CD4-positive, alpha-beta T cell treated with Interleukin-21 for 1 hour (primary cell): ENCODE measurements at places on chromosomes 3 and 15.

- DNase-seq: peak; percentile 31
Measured at GRCh38 chr3:195270079-195270816, 711 bp downstream of the XXYLT1 start.

DNA sequence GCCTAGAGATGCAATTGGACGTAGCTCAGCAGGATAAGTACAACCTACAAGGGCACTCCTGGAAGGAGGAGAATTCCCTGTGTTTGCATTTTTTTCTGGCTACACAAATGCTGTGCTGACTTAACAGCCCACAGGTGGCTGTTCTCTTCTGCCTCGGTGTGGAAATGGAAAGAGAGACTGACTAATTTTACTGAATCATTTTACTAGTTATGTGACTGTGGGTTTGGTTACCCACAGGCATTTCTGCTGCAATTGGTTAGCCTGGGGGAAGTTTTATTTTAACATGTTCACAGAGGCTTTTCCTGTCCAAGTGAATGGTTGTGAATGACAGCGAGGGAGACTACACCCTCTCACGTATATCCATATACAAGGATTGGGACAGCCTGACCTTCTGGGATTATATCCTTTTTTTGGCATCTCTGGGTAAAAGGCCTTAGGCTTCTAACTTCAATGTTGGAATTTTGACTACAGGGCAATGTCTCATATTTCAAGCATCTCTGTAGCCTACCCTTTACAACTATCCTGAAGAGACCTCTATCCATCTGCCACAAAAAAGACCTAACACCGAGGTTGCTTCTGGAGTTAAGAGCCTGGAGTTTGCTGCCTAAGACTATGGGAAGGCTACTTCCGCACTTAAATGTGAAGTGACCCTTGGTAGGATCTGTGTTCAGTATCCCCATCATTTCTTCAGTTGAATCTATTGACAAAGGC lies 67.2 kb upstream of the TP63 start:
- no peak for DNase-seq

GRCh38 chr3:139353920-139354556 lies 10.2 kb downstream of the MRPS22 start:
- DNase-seq: no peak

DNA sequence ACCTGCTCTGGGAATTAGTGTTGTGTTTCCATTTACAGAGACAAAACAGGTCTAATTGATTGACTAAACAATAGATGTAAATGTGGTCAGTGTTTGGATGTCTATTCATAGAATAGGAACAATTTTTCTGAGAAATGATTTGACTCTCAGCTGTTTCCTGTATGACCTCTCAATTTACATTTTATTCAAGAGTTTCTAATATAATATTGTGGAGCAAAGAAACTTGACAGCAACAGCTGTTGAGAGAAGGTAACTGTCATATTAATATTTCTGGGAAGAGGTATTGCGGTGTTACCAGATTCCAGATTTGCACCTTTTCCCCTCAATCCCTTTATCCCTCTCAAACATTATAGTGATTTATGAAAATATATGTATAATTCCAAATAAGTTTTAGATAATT lies 3.7 kb upstream of the NR1I2 start:
- no peak for DNase-seq

DNA sequence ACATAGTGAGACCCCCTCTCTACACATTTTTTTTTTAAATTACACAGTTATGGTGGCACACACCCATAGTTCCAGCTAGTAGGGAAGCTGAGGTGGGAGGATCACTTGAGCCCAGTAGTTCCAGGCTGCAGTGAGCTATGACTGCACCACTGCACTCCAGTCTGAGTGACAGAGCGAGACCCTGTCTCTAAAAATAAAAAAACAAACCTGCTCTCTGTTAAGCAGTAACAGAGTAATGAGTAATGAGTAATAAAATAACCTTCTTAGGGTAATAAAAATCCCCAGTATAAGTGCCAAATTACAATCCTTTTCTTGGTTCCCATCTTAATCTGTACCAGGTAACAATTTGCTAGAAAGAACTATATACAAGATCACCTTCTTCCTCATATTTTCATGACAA lies 65.9 kb upstream of the PLXND1 start:
- no peak for DNase-seq

DNA sequence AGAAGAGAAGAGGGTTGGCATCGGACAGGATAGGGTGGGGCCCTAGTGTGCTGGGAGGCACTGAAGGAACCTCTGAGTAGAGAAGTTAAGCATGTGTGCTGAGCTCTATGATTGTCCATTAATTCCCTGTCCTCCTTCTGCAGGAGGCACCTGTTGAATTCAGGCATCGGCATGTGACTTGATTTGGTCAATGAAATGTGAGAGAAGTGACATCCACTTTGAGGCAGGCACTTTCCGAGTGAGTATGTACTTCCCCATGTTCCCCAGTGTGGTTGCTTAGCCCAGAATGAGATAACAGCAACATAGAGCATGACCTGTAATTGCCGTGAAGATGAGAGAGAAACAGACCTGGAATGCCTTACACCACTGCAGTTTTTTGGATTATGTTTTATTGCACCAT lies 224.8 kb downstream of the RPLP1 start:
- no peak for DNase-seq

DNA sequence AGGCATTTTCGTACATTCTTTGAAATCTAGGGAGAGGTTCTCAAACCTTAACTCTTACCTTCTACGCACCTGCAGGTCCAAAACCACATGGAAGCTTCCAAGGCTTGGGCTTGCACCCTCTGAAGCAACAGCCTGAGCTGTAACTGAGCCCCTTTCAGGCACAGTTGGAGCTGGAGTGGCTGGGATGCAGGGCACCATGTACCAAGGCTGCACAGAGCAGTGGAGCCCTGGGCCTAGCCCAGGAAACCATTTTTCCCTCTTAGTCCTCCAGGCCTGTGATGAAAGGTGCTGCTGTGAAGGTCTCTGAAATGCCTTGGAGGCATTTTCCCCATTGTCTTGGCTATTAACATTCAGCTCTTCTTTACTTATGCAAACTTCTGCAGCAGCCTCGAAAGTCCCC lies 66.9 kb upstream of the ZBED2 start:
- no peak for DNase-seq

GRCh38 chr15:70504299-70504951 lies 258.9 kb downstream of the UACA start:
- peak; percentile 40 for DNase-seq

GRCh38 chr3:106299300-106300098 lies 430.7 kb upstream of the CBLB start:
- DNase-seq: peak; percentile 12

- DNase-seq: no peak
Measured at GRCh38 chr3:23735062-23735461, 70.7 kb upstream of the UBE2E1 start.

GRCh38 chr3:8608791-8609467 lies 35.7 kb downstream of the SSUH2 start:
- no peak for DNase-seq

DNA sequence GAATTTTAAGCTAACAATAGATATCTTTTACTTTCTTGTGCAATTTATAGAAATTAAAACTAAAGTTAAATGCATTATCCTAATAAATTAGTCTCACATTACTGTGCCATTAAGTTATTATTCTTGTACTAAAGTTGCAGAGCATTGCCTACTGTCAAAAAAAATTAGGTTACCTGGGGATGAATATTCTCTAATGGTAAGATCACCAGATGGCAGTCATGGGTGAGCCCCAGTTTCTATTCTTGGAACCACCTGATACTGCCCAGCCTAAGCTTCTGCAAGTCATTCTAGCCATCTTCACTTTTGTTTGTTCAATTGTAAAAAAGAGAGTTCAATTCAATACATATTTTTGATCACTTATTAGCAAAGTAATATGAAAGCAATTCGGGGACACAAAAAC lies 213.2 kb downstream of the CADM2 start:
- no peak for DNase-seq

GRCh38 chr3:40169983-40170382 lies 139.5 kb upstream of the EIF1B start:
- DNase-seq: no peak

DNA sequence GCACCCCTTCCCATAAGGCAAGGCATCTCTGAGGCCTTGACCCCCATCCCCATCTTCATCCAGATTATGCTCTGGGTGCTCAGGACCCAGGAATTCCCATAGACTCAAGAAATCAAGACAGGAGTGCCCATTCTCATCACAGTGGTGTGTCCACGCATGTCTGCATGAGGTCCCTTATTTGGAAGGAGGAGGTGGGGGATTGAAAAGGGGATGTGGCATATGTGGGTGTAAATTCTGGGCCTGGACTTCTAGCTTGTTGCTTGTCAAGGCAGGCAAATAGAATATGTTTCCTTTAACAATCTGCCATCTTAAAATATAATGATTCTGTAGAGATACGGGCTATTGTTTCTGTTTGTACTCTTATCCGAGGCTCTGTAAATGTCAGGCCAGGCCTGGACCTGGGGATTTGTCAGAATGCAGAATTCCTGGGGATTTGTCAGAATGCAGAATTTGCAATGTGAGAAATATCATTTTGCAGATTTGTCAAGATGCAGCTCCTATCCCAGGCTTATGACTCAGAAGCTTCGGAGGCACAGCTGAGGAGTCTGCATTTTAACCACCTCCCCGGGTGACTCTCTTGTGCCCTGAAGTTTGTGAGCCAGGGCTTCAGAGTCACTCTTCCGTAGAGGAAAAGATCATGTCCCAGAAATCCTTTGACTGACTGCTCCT lies 157.8 kb downstream of the SV2B start:
- DNase-seq: no peak

DNA sequence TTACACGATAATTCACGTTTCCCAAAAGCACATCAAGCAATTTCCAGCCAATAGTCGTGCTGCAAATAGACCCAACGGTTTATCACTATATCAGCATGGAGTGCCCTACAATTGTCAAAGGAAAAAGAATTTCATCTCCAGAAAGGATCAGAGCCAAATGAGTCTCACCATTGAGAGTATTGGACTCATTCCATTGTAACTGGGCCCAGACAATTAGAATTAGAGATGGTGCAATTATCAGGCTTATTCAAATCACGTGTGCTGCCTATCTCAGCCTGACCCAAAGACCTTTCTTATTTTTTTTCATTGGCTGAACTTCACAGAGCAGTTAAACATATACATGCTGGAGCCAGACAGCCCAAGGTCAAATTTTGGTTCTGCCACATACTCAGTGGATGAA lies 87.0 kb upstream of the LRTM1 start:
- DNase-seq: no peak

- DNase-seq: no peak
Measured at GRCh38 chr3:52299879-52300611, 12.4 kb downstream of the GLYCTK start.

DNA sequence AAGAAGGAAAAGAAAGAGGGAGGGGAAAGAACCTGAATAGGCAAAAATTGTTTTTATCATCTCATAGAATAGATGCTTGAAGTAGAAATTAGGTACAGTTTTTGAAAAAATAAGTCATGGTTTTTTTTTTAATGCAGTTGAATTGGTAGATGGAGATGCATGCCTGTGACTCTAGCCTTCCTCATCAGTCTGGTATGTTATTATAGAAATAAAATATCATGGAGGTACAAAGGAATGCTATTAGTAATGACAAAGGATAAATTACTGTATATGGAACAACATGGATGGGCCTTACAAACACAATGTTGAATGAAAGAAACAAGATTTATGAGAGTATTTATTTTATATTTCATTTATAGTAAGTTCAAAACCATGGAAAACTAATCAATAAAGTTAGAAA lies 162.4 kb upstream of the GALNT15 start:
- no peak for DNase-seq

- DNase-seq: no peak
Measured at GRCh38 chr3:195219351-195220230, 51.4 kb downstream of the XXYLT1 start.

- no peak for DNase-seq
Measured at GRCh38 chr3:49500205-49500731, 30.2 kb downstream of the DAG1 start.

DNA sequence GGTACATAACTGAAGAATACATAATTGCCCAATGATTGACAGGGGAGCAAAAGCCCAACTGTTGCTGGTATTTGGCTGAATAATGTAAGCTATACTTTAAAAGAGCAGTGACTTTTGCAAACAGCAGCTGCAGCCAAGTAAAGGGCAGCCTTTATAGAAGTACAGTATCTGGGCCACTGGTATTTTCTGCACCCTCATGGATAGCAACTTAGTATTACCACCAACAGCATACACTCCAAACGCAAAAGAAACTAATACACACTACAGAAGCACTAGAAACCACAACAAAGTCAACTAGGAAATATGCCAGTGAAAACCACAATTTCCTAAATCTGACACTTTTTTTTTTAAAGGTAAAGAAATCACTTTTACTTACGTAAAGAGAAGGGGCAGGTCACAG lies 206.1 kb downstream of the TIGIT start:
- DNase-seq: peak; percentile 43

DNA sequence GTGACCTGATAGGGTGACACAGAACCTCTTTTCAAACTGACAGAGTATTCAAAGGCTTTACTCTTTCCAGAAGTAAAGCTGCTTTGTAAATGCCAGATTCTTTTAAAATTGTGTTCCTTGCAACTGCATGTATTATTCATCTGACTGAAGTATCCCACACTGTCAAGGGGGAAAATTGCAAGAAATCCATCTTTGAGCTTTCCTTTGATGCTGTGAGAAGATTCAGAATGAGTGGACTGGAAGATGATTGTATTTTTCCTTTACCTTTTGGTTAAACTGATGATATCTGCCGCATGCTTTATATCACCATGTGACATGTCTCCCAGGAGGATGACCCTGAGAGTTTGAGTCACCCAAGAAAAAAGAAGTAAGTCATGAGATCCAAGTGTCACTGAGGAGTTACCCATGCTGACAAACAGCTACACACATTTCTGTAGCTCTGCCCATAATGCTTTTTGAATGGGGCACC lies 250.8 kb upstream of the CBLB start:
- no peak for DNase-seq

DNA sequence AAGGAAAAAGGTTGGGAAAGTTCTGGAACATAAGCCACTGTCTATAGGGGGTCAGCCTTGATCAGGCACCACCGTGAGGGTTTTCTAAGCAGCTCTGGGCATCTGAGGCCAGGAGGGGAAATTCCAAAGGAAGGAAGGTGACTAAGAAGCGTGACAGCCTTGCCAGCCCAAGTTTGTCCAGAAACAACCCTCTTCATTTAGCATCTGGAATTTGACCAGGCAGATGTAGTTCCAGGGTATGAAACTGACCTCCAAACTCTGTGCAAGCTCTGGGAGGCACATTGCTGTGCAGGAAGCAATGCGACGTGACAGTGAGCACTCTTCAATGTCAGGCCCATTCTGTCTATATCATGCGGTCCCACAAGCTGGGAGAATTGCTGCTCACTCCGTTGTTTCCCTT lies 85.4 kb upstream of the TPM1 start:
- DNase-seq: no peak

DNA sequence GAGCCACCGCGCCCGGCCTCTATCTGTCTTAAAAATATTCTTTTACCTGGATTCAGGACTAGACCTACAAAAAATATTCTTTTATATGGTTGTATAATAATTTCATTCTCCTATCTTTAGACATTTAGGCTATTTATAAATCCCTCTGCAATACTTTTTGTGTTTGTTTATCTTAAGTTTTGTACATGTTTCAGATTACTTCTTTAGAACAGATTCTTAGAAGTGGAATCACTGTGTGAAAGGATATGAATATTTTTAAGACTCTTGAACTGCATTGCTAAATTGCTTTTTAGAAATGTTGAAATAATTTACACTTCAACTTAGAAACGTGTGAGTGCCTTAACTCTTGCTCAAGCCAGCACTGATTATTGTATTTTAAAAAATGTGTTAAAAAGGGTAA lies 131.3 kb upstream of the PTX3 start:
- no peak for DNase-seq

GRCh38 chr3:64903006-64903405 lies 215.2 kb upstream of the ADAMTS9 start:
- DNase-seq: no peak
